ENCODE measurements at places on chromosomes 16 and 17.

GRCh38 chr17:38619937-38620550 is 14.3 kb upstream of the SRCIN1 start:
- no peak for DNase-seq

GRCh38 chr16:66199189-66199588 is 167.3 kb upstream of the CDH5 start:
- no peak for DNase-seq

DNA sequence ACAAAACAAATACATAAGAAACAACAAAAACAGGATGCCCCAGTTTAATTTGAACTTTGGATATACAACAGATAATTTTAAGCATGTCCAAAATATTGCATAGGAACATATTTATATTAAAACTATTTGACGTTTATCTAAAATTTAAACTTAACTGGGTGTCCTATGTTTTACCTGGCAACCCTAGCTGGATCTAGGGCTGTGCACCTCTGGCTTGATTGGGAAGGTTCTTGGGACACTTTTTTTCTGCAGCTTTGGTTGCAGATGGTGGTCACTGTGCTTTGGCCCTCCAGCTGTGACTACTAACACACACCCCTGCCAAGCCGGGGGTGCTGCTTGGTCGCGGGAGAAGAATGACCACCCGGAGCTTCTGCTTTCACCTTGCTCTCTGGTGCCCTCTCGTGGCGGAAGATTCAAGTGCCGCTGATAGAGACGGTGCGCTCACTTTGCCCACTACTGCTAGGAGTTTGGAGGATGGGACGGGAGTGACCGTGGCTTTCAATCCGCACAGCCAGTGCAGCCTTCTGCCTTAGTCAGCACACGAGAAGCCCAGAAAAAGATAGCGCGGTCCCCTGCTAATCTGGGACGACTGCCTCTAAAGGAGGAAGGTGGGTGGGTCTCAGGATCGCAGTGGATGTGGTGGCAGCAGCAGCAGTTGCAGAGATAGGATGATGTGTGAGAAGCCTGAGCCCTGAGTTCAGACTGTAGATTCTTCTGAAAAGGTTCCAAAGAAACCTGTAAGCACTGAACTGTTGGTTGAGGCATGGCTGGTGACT is 6.7 kb downstream of the SPACA3 start:
- peak; percentile 87 for DNase-seq

- DNase-seq: no peak
Measured at GRCh38 chr16:4859900-4860255, 12.6 kb downstream of the UBN1 start.

DNA sequence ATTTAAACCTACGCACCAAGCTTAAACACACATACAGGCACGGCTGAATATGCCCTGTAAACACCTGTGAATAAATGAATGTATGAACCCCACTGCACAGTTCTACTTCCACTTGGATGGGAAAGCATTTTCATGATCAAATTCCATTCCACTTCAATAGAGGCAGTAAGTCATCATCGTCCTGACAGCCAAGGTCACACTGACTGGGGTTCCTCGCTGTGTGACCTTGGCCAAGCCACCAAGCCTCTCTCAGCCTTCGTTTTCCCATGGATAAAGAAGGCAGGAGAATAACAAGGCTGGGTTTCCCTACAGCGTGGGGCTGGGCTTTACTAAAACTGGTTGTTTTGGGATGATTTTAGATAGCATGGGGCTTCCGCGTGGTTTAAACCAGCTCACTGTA is 82.8 kb downstream of the TBC1D16 start:
- DNase-seq: no peak

DNA sequence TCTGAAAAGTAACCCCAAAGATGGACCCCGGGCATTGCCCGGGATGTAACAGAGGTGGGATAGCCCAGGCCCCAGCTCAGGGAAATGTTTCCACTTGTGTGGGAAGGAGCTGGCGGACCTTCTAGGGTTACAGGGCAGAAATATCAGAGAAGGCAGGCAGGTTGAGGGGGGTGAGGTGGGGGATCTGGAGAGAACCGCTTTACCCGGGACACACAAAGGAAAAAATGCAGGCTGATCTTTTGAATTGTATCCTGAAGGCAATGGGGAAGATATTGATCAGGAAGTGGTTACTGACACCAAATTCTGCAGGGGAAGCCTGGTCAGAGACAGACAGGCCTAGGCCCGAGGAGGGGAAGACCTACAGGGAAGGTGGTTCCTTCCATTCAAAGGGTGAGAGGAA is 3.5 kb downstream of the SLC47A1 start:
- DNase-seq: no peak

- DNase-seq: peak; percentile 51
Measured at GRCh38 chr17:78903101-78903779, at the start of gene CEP295NL. CEP295NL (minus strand) TSS chr17:78903201; CDS start chr17:78901828, 1,373 bp downstream.

DNA sequence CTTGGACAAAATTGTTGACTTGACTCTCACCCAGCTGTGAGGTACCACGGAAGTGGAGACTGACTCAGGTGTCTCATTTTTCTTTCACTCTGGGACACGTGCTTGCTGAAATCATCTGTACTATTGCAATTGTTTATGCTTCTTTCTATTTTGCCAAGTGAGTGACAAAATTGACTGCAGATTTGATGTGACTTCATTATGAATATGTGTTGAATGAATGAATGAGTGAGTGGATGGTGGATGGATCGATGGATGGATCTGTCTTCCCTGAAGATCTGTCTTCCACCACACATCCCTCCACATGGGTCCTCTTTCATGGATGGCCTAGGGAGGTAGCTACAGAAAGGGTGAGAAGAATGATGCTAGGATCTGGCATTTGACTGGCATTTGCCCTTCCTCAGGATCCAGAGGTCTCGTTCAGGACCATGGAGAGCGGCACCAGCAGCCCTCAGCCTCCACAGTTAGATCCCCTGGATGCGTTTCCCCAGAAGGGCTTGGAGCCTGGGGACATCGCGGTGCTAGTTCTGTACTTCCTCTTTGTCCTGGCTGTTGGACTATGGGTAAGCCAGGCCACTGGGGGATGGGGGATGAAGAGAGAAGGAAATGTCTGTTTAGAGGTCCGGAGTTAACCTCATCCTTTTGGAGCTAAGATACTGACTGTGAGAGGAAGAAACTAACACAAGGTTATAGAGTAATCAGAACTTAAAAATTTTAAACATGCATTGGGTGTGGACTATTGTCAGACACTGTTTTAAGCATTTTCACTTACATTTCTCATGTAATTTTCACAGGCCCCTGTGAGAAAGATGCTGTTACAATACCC is 12.7 kb downstream of the SLC5A11 start:
- DNase-seq: peak; percentile 57

DNA sequence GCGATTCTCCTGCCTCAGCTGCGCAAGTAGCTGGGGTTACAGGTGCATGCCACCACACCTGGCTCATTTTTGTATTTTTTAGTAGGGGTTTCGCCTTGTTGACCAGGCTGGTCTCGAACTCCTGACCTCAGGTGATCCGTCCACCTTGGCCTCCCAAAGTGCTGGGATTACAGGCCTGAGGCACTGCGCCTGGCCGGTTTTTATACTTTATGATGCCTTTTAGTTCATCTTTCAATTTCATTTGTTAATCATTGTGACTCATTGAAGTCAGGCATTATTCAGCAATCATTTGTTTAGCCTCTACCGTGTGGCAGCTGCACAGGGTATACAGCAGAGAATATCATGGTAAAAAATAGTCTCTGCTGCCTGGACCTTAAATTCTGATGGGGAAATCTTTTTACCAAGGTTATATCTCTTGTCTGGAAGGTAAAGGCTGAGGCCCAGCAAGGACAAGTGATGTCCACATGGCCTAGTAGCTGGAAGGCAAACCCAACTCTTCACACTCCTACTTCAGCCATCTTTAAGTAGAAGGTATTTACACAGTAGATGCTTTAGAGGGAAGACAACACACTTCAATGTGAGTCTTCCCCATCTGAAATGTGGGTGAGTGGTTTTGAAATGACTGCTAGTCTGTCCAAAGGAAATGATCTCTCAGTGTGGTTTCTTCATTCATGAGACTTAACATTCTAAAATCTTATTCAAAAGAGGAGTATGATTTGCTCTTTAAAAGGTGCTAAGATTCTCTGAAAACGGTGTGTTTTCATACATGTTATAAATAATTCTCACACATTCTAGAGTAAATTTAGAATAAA is 2.4 kb downstream of the PRPSAP2 start:
- DNase-seq: no peak

GRCh38 chr16:68539711-68540239 is 684 bp downstream of the ZFP90 start:
- peak; percentile 5 for DNase-seq

GRCh38 chr16:23976524-23976923 is 140.7 kb downstream of the PRKCB start:
- DNase-seq: no peak

DNA sequence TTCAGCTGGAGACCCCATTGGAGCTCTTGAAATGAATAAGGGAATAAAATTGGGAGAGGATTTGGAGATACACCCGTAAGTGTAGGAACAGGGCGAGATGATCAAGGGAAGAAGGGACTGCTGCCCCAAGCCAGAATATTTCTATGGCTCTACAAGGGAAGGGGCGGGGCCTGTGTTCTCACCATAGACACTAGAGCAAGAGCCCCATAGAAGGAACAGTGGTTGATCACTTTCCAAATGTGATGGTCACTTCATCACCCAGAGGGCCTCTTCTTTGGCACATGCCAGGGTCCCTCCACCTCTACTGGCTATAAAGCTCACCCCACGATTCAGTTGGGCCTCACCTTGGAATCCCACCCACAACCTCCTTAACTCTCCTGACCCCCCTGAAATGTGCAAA is 25.0 kb downstream of the GPRC5B start:
- DNase-seq: no peak

GRCh38 chr17:57213180-57213825 is 43.0 kb upstream of the MSI2 start:
- no peak for DNase-seq

DNA sequence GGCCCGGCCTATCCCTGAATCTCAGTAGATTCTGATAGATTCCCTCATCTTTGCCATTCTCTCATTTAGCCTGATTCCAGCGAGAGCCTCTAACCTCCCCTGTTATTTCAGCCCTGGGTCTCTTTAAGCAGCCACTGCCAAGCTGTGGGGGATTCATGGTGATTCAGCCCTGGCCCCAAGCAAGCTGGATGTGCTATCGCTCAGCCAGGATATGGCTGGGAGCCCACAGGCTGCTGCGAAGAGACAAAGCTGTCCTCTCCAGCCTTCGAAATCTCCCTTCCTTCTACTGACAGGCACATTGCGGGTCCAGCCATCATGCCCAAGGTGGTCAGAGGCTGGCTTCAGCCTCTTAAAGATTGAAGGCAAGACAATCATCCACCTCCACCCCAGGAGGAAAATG is 394.1 kb downstream of the SOX9 start:
- DNase-seq: peak; percentile 45

DNA sequence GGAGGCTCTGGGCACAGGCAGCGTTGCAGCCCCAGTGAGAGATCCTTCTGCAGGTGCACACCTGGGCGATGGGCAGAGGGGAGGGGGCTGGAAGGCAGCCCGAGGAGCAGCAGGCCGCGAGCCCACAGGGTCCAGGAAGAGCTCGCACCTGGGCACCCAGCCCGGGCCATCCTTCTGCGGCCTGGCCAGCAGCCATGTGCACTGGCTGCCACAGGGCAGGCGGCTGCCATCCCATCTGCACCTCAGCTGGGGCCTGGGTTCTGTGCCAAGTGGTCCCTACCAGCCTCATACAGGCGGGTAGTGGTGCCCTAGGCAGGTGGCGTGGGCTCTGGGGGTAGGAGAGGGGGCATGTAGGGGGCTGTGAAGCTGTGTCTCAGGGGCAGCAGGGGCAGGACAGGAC is 197.2 kb downstream of the RBFOX3 start:
- DNase-seq: peak; percentile 34

DNA sequence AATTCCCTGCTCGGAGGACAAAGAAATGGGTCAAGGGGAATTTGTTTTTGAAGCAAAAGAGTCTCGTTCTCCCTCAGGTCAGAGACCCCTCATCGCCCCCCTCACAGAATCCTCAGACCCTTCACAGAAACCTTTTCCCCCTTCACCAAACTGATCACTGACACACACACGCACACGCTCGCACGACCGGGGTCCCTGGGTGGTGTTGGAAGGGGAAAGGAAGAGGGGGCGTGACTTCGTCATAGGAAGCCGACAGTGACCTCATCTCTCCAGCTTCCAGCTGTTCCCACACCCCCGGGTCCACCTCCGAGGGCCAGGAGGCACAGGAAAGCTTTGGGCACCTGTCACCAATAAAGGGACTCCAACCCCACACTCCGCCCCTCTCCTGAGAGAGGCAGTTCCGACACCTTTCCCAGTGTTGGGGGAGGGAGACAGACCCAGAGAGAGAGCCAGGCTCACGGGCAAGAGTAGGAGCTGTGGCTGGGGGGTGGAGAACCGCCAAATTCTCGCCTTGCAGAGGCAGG is 1.2 kb downstream of the ASGR1 start:
- DNase-seq: peak; percentile 17

DNA sequence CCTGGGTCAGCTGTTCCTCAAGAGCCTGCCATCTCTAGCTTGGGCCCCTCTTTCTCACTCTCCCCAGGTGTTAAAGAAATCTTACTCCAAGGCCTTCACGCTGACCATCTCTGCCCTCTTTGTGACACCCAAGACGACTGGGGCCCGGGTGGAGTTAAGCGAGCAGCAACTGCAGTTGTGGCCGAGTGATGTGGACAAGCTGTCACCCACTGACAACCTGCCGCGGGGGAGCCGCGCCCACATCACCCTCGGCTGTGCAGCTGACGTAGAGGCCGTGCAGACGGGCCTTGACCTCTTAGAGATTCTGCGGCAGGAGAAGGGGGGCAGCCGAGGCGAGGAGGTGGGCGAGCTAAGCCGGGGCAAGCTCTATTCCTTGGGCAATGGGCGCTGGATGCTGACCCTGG is 6.8 kb downstream of the CNP start:
- DNase-seq: no peak

GRCh38 chr16:88512728-88513696 is 57.2 kb upstream of the ZC3H18 start:
- no peak for DNase-seq

- DNase-seq: no peak
Measured at GRCh38 chr17:40511667-40512220, 10.3 kb upstream of the TNS4 start.

- DNase-seq: peak; percentile 33
Measured at GRCh38 chr17:66834919-66835454, at the start of gene CACNG5. CACNG5 (plus strand) TSS chr17:66835117; CDS start chr17:66877333, 42,216 bp downstream.

DNA sequence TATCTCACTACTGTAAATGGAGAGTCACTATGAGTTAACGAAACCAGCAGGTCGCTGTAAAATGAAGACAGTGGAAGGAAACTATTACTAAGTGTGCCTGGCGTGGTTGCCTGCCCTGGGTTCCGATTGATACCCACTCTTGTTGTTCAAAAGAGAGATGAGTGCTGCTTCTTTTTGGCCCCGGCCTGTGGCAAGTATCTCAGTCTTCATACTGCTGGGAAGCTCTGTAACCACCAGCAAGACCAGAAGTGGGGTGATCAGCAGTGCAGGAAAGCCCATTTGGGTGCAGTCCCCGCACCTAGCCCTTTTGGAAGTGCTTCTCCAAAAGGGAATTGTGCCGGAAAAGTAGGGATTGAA is 104.5 kb downstream of the SNX29 start:
- no peak for DNase-seq

DNA sequence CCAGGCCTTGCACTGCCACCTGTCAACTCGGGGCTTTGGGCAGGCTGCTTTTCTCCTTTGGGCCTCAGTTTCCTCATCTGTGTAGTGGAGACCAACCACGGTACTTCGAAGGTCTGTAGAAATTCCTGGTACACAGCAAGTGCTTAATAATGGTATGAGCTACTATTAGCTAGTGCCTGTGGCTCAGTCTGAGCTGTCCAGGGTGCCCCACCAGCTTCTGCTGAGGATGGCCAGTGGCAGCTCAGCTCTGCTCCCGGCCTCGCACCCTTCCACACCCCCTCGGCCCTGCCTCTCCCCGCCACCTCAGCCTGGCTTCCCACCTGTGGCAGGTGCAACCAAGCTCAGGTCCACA is 26.2 kb upstream of the PLCG2 start:
- DNase-seq: no peak
